ENCODE measurements at places on chromosomes 11 and 22.
A peak's percentile ranks its signal among the peaks of the same experiment; 100 is the strongest.

GRCh38 chr22:37273126-37273845, 9.0 kb upstream of the CYTH4 start:
- DNase-seq = no peak

DNA sequence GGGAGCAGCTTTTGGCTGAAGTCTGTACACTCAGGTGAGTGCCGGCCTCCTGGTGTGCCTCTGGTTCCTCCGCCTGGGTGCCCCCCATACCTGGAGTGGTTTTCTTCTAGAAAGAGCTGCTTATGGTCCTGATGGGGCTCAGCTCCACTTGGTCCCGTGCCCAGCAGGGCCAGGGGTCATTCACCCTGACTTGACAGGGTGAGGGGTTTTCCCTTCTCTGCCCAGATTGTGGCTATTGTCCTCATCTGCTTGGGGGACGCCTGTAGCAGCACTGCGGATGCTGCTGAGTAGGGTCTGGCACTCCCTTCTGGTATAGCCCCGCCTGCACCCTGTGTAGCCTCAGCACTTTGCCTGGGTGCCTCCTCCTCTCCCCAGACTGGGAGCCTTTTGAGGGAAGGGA, 8.2 kb downstream of the OMP start:
- DNase-seq = no peak

- DNase-seq = no peak
Measured at GRCh38 chr11:43467958-43468357, 109.2 kb downstream of the TTC17 start.

DNA sequence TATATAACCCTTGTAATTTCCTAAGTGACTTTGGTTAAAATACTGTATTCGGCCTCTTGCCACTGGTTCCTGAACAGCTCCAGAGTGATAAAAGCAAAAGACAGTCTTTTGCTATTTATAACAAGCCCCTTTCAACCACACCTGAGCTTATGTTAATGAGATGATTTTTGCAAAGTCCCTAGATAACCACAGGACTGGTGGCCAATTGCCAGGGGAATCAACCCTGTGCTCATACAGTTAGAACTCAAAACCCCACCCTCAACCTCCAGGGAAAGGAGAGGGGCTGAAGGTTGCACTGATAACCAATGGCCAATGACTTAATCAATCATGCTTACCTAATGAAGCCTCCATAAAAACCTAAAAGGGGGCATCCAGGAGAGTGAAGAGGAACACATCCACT, 77.9 kb downstream of the SIK3 start:
- no peak for DNase-seq

GRCh38 chr11:3042496-3043314, 14.5 kb downstream of the CARS1 start:
- no peak for DNase-seq

DNA sequence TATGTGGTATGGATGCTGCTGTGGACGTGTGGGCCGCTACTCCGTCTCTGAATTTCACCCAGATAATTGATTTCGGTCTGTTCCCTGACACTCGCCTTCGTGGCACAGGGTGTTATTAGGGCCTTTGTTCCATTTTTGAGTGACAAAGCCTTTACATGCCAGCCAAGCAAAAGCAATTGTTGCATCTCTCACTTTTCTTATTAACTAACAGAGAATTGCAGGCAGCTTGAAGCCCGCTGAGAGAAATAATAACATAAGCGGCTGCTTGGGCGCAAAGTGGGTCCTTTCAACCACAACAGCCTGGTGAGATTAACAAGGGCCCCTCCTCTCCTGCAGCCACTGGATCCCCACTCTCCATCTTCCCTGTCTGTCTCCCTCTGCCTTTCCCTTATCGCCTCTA, 449.4 kb downstream of the NTM start:
- no peak for DNase-seq

DNA sequence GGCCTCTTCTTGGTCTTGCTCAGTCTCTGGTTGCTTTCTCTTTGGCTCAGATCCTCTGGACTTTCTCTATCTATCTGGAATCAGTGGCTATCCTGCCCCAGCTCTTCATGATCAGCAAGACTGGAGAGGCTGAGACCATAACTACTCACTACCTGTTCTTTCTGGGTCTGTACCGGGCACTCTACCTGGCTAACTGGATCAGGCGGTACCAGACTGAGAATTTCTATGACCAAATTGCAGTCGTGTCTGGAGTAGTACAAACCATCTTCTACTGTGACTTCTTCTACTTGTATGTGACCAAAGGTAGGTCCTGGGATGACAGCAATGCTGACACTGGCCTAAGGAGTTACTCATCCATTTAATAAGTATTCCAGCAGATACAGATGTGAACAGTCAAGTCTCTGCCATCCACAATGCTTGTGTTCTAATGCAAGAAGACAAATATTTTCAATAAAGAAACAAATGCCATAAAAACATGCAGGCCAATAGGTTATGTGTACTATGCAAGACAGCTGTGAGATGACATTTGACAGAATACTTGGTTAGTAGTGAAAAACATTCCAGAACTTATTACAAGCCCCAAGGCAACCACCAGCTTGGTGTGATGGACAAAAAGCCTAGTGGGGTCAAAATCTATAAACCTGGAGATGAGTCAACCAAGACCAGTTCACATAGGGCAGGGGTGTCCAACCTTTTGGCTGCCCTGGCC, 13.4 kb downstream of the KDELR3 start:
- no peak for DNase-seq

- DNase-seq = no peak
Measured at GRCh38 chr11:41116970-41117369, 342.5 kb downstream of the LRRC4C start.

- no peak for DNase-seq
Measured at GRCh38 chr11:22426915-22427314, 88.7 kb downstream of the SLC17A6 start.

DNA sequence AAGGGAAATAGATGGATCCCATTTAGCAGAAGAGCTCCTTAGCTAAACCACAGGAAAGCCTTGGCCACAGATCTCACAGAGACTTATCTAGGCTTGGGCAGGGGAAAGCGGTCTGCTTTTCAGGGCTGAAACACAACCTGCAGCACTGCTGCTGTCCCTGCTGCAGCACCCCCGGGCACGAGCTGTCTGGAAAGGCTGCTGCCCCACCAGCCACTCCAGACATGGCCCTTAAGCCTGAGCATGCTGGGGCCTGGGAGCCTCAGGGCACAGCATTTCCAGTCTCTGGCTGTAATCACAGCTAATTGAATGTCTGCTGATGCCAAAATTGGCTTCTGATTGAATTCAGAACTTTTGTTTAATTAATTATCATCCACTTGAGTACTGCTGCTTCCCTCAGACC, 115.0 kb downstream of the TMPRSS5 start:
- DNase-seq = no peak

DNA sequence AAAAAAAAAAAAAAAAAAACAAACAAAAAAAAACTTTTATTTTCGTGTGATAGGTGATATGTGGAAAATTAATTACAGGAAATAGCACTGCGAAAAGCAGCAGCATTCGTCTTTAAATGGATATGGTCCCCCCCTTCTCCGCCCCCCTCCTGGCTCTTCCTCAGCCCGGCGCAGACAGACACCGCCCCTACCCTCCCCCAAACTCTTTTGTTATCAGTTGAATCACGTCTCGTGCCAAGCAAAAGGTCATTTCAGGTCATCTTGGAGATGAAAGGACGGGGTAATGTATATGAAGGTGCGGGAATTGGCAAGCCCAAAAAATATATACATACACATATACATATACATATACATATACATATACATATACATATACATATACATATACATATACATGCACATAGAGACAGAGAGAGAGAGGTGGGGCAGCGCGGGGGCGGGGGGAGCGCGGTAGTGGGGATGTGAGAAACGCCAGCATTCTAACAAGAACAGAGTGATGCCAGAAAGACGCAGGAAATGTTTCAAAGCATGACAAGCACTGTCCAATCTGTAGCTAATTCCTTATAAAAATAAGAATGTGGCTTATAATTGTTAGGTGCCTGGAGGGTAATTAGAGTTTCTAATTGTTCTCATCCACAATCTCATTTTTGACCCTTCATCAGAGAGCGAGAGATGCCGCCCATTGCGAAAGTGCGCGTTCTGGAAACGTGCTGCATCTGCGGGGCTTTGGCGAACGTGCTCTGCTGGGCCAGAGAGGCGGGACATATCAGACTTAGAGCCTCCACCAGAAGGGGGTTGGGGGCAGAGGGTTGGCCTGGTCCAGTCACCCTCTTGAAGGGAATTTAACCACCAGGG, 214.5 kb upstream of the UBASH3B start:
- no peak for DNase-seq

DNA sequence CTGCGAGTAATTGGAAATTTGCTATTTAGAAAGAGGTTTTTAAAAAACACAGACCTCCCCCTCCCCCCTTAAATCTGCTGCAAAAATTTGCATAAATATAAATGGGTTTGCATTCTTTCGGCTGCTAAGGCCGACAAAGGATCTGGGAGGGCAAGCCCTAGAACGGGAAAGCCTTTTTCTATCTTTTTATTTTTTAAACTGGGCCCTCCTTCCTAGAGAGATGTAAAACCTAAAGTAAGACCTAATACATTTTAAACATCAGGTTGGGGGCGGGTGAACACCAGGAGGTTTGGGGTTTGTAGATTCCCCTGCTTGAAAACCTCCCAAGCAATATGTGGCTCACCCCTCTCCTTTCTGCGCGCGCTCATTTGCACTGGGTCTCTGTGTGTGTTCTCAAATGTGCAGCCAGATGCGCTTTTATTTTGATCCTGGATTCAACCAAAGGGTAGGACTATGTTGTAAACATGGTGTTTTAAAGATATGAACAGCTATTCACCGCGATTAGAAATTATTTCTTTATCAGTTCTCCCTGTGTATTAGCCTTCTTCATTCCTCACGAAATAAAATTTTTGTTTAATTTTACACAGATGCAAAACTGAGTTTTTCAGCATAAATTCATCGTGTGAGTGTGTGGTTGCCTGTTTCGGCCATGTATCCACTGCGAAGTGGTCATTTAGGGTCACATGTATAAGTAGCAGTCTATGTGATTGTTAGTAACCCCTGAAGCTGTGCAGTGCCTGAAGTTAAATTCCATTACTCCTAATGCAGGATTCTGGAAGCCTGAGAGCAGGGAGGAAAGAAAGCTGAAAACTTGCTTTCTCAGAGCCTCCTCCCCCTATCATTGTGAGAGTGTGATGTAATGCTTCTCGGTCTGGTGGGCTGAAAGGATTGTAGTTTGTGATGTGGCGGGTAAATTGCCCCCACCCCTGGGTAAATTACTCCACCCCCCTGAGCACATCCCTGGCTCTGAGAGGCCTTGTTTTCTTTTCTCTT, 988 bp downstream of the TNRC6B start:
- DNase-seq = no peak

- no peak for DNase-seq
Measured at GRCh38 chr11:70536051-70536877, 137.9 kb downstream of the CTTN start.

DNA sequence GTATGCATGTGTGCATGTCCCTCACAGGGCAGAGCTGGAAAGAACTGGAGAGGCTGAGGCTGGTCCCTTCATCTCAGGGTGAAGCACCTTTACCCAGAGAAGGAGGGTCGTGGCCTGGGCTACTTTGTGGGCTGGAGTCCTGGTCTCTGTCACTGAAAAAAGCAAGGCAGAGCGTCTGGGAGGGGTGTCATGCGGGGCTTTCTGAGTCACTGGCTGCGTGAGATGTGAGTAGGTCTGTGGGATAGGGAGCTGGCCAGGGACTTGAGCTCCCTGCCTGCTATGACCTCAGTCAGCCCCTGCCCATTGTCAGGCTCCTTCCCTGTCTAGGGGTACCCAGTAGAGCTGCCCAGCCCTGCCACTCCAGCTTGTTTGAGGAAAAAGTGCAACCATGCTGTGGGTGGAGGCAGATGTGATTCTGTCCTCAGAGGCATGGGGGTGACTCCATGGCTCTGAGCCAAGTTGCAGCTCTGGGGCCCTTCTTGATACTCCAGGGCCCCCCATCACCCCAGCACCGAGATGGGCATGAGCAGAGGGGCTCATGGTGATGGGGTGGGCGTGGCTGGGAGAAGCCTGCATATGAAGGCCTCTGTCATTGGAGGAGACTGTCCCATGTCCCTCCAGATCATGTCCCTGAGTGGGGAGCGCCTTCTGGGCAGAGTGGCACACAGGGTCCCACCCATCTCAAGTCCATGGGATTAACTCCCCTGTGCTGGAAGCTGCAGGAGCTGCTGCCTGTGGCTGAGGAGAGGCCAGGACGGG, 27.8 kb downstream of the KCNQ1 start:
- no peak for DNase-seq

DNA sequence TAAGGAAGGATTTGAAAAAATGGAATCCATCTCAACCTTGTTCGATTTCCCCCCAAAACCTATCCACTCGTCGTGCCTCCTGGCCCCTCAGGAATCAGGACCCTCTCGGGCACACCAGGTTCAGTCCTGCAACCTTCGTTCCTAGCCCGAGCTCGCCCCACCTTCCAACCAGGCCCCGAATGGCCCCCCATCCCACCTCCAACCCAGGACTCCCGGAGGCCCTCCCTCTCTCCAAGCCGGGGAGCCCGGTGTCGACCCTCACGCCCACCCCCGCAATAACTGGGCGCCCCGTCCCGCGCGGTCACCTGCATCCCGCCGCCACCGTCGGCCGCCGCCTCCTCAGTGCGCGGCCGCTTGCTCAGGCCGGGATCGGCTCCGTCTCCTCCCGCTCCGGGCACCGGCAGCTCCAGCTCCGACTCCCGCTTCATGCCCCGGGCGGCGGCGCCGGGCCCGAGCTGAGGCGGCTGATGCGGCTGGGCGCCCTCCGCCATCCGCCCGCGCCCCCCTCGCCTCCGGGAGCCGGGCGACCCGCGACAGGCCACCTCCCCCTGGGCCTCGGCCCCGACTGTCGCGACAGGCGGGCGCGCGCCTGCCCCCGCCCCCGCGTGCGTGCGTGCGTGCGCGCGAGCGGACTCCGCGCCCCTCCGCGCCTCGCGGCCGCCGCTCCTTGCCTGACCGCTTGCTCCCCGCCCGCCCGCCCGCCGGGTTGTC, 534 bp downstream of the RBFOX2 start:
- peak; percentile 45 for DNase-seq

DNA sequence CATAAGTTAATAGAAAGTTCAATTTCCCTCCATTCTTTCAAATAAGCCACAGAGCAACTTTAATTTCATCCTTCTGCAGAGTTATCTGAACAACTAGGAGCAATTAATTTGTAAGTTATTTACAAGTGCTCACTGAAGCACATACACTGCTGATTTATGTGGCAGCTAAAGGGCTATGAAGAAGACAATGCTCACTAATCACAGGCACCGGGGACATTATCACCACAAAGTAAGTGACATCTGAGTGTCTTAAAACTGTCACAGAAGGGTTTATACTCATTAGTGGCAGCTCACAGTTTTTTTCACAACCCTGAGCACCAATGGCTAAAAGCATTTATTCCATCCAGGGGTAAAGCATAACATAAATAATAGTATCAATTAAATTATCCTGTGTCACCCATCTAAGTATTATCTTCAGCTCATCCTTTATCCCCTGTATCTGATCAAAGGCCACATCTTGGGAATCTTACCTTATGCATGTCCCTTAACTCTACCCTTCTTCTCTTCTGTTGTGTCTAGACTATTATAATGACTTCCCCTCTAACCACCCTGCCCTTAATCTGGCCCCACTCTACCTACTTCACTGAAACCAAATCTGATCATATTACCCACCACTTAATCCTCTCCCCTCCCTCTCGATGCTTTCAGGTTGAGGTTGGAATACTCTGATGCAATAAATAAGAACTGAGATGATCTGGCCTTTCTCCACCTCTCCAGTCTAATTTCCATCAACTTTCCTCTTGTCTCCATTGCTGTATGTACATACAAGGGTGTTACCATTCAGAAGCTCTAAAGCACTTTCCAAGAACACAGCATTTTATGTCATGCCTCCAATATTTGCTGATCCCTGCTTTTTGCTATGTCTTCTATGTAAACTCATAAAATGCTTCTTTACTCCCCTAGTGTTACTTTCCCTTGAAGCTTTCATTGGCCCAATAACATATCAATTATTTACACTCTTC, 252.7 kb downstream of the CASP12 start:
- no peak for DNase-seq
